Activated CD8-positive, alpha-beta memory T cell treated with anti-CD3 and anti-CD28 coated beads for 24 hours (primary cell): ENCODE measurements at places on chromosomes 4 and X.
A peak's percentile ranks its signal among the peaks of the same experiment; 100 is the strongest.

DNA sequence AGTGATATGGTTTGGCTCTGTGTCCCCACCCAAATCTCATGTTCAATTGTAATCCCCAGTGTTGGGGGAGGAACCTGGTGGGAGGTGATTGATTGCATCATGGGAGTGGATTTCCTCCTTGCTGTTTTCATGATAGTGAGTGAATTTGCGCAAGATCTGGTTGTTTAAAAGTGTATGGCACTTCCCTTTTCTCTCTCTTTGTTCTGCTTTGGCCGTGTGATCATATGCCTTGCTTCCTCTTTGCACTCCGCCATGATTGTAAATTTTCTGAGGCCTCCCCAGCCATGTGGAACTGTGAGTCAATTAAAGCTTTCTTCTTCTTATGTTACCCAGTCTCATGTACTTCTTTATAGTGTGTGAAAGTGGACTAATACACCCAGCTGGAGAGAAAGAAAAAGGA lies 113.0 kb upstream of the AADAT start:
- DNase-seq = no peak

DNA sequence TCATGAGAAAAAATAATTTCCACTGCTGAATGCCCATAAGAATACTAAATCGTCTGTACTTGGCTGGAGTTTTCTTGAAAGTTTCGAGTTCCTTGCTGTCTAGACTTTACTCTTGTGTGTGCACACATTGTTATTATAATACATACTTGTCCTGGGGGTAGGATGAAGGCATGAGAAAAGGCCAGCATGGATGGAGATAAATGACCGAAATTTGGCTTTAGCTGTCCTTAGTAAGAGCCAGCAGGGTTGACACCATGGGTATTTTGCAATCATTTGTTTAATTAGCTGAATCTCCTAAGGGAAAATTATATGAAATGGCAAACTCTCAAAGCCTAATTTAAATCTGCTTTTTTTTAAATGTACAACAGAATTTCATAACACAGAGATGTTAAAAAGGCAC lies 641.6 kb downstream of the ADGRL3 start:
- no peak for DNase-seq

- peak; percentile 44 for DNase-seq
Observed at GRCh38 chrX:129646566-129647417, 8.0 kb downstream of the APLN start.

GRCh38 chrX:114611018-114611619 lies 27.2 kb downstream of the HTR2C start:
- peak; percentile 56 for DNase-seq

- DNase-seq = no peak
Observed at GRCh38 chr4:88524171-88524570, 595 bp upstream of the PYURF start.

GRCh38 chrX:11409957-11410356 lies 116.7 kb downstream of the AMELX start:
- DNase-seq = no peak

DNA sequence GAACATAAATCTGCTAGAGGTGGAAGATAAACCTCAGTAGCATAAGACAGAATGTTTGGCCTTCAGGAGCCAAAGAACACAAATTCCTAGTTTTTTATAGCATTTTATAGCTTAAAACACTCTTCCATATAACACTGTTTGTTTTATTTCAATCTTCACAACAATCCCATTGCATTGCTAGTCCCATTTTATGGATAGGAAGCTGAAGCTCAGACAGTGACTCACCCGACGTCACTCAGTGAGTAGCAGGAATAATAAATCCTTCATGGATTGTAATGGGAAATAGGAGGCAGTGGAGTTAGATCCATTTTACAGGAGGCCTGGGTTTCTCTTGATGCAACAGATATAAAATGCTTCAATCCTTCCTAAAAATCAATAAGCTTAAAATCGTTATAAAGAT lies 217.5 kb downstream of the RAB28 start:
- no peak for DNase-seq

GRCh38 chr4:73068491-73069337 lies 802 bp downstream of the COX18 start:
- no peak for DNase-seq

- DNase-seq = no peak
Observed at GRCh38 chrX:139776599-139776998, 68.6 kb upstream of the MCF2 start.

DNA sequence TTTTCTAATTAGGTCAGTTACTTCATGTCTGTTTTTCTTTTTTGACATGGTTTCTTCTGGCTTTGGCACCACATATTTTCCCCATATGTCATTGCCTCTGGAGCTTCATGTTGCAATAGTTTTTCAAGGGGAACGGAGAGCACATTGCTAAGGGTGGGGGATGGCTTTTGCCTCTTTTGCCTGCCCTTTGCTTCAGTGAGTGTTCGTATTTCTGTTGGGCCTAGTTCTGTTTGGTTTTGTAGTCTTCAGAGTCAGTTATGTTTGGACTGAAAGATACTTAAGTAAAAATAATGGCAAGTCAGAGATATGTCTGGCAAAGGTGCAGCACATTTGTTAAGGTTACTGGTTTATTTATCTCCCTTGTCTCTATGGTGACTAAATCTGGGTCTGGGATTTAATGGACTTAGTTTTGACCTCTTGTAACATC lies 29.1 kb downstream of the FHL1 start:
- DNase-seq = no peak

- DNase-seq = no peak
Observed at GRCh38 chr4:118941149-118941548, 52.5 kb downstream of the SYNPO2 start.

- no peak for DNase-seq
Observed at GRCh38 chrX:153406903-153407302, 4.4 kb upstream of the ZFP92 start.

DNA sequence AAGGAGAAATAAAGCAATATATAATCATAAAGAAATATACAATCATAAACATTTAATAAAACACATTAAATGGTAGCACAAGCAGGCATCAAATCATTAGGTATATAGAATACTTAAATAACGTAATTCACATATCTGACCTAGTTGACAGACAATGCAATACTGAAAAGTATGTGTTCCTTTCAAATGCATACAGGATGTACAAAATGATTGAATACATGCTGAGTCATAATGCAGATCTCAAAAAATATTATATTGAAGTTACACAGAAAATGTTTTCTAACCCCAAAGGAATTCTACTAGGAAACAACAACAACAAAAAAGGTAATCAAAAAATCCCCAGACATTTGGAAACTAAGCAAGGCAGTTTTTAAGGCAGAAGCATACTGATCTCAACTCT lies 1072.0 kb upstream of the INTU start:
- no peak for DNase-seq

DNA sequence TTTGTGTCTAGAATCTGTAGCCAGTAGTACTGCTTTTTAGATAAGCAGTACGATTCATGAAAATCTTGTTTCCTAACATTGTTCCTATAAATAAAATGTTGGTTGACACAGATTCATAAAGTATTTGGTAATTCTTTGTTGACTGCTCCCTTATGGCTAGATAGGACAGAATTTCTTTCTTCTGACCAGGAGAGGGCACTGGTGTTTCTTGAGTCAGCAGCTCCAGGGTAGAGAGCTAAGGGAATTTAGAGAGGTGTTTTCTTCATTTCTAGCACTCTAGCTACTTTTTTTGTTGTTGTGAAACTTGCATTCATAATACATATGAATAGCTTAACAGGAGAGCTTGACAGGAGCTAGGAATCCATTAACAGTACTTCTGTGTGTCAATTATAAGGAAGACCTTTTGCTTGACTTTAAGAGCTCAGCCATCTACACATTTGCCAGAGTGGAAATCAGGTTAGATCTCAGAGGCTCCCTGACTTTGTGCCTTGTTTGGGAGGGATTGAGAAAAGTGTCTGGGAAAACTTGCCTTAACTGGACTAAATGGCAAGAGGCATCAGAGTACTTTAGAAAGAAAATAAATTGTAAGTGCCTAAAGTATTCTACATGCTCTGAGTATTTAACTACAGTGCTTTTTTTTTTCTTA lies 756.1 kb downstream of the SH3BGRL start:
- DNase-seq = no peak

- peak; percentile 57 for DNase-seq
Observed at GRCh38 chrX:100447655-100448397, 37.8 kb upstream of the PCDH19 start.

- no peak for DNase-seq
Observed at GRCh38 chrX:120468071-120468470, 1.0 kb downstream of the LAMP2 start.

- DNase-seq = no peak
Observed at GRCh38 chr4:60134099-60134498, 1066.0 kb upstream of the ADGRL3 start.

- DNase-seq = no peak
Observed at GRCh38 chrX:53268173-53268572, 13.2 kb downstream of the IQSEC2 start.

DNA sequence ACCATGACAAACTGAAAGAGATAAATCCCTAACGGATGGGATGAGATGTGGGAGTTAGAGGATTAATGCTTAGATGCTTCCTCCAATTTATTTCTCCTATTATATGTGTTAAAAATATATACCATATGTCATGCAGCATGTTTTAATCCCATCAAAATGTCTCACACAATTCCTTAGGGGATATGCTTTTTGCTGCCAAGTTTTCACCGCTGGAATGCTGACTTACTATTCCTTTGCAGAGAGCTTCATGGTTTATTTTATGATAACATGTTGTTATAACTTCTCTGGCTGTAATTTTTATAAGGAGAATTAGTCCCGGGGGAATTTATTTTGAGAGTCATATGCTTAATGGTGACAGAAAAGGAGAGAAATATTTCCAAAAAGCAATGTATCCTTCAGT lies 670.3 kb downstream of the IL1RAPL1 start:
- DNase-seq = no peak

DNA sequence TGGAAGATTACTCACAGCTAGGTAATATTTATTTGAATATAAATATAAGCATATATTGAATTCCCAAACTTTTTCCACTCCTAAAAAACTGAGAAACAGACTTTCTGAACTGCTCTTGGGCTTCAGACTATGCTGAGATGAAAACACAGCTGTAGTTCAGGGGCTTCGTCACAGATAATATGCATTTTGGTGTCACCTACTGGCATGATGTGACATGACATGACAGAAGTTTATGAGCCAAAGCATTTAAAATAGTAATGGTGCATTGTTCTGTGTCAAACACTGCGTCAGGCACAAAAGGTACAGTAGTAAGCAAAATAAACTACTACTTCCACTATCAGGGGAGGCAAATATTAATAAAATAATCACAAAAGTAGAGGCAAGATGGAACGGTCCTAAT lies 171.3 kb downstream of the BTC start:
- no peak for DNase-seq

DNA sequence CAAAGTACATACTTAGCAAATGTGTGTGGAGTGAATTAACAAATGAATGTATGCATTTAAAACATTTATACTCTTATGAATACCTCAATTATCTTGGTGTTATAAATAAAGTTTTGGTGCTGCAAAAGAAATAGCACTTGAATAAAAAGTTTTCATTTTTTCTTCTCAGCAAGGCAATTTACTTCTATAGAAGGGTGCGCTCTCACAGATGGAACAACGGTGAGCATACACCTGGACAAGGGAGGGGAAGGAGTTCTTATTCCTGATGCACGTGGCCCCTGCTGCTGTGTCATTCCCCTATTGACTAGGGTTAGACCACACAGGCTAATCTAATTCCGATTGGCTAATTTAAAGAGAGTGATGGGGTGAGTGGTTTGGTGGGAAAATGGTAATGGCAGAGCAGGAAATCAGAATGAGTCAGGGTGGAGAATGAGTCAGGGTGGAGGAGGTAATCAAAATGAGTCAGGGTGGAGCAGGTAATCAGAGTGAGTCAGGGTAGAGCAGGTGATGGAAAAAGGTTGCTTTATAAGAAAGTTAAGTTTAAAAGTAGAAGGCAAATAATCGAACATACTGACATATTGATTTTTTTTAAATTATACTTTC lies 28.2 kb upstream of the PGK1 start:
- DNase-seq = no peak

DNA sequence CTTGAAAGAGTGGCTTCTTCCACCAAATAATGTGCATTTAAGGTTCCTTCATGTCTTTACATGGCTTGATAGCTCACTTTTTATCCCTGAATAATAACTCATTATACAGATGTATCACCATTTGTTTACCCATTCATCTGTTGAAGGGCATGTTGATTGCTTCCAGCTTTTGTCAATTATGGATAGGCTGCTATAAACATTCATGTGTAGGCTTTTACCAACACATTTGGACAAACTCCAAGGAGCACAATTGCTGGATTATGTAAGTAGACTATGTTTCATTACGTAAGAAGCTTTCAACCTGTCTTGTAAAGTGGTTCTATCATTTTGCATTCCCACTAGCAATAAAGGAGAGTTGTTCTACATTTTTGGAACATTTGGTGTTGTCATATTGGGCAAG lies 2637.0 kb downstream of the PCDH7 start:
- DNase-seq = no peak

GRCh38 chr4:112225157-112225556 lies 6.4 kb upstream of the AP1AR start:
- DNase-seq = no peak

- DNase-seq = no peak
Observed at GRCh38 chr4:185280608-185281007, 71.2 kb downstream of the SNX25 start.

DNA sequence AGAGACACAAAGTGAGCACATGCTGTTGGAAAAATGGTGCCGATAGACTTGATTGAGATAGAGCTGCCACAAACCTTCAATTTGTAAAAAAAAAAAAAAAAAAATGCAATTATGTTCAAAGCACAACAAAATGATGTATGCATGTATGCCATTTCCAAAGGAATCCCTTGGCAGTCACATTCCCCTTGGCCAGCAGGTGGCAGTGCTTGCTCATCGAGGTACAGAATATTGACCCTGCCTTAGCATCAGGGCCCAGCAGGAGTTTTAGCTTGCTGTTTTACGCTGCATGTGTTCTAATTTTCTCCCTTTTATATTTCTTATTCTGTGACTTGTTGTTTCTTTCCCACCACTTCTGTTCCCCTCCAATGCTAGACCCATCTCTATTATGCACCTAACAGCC lies 34.5 kb upstream of the CYBB start:
- DNase-seq = peak; percentile 89

GRCh38 chr4:74618659-74619058 lies 173.7 kb downstream of the AREG start:
- DNase-seq = no peak

- DNase-seq = no peak
Observed at GRCh38 chr4:55032179-55032578, 93.2 kb downstream of the KDR start.

- DNase-seq = no peak
Observed at GRCh38 chrX:13469963-13470684, 99.3 kb upstream of the EGFL6 start.

- DNase-seq = no peak
Observed at GRCh38 chrX:133399411-133399810, 15.9 kb downstream of the GPC4 start.

GRCh38 chr4:4888695-4889094 lies 29.2 kb downstream of the MSX1 start:
- no peak for DNase-seq

DNA sequence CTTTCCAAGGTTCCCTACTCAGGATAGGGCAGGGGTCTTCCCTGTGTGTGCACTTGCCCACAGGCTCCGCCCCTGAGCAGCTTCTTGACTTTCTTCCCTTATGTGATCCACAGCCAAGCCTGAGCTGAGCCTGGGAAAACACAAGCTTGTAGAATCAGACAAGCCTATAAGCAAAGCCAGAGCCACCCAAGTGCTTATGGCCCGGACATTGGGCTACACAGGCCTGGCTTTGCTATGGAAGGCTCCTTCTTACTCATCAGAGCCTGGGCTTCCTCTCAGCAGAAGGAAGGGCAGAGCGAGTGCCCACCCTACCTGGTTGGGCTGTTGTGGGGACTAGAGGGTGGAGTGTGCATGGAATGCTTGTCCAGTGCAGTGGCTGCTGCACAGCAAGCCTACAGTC lies 1.3 kb upstream of the TNIP2 start:
- no peak for DNase-seq

GRCh38 chrX:129478516-129478915 lies 44.8 kb downstream of the SMARCA1 start:
- DNase-seq = no peak
